ENCODE measurements at places on chromosomes 12 and 14. TPM values are rescaled to one million over a fixed set of nuclear protein-coding genes. Genes with fewer than 3 reads are reported as not detected.

GRCh38 chr14:53217316-53217994 lies 64.3 kb upstream of the DDHD1 start:
- H3K4me3 ChIP-seq, result peak overlapping the region; percentile 68
- no peaks in the 10 kb centered on the region for H3K36me3 ChIP-seq
- H3K27me3 ChIP-seq, result no peaks in the 10 kb centered on the region
- H3K27ac ChIP-seq, result peak overlapping the region; percentile 62
- H3K4me1 ChIP-seq, result peaks cover 6% of the 10 kb centered on the region

DNA sequence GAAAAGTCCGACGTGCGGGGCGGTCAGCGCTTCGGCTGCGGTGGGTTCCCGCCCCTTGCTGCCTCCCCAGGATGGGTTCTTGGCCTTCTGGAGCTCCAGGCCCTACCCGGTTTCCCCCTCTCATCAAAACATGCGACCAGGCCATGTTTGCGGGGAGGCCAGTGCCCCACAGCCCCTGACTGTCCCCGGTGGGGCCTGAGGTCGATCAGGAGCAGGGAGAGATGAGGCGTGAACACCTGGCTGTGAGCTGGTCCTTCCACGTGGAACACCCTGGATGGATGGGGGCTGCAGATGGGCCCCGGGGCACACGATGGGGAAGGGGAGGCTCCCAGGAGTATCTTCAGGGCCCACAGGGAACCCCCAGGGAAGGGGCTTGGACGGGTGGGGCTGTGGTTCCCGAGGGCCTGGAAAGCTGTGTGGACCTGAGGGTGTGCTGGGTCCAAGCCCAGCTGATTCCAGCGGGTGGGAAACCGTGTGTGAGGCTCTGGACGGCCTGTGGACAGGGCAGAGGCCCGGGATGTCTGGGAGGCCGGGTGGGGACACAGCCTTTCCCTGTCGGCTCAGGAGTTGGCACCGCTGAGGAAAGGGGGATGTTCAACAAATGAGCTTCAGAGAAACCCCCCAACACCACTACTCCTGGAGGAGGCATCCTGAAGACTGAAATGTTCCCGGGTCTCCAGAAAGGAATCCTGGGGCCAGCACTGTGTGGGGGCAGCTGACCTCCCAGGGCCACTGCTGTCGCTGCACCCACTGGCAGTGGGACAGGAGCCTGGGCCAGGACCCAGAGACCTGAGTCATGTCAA lies 187.0 kb upstream of the C14orf180 start:
- no peak for DNase-seq
- no peaks in the 10 kb centered on the region for H3K27me3 ChIP-seq
- no peak overlapping the region for H3K4me3 ChIP-seq
- peaks cover 10% of the 10 kb centered on the region for H3K4me1 ChIP-seq

TMEM132D gene
- not detected for total RNA-seq

OR2AP1 gene
- not detected for total RNA-seq

GRCh38 chr12:9039397-9039977 lies 50.1 kb downstream of the KLRG1 start:
- no peaks in the 10 kb centered on the region for H3K36me3 ChIP-seq
- H3K4me3 ChIP-seq, result no peak overlapping the region
- H3K4me1 ChIP-seq, result peaks cover 4% of the 10 kb centered on the region
- no peaks in the 10 kb centered on the region for H3K27me3 ChIP-seq
- H3K27ac ChIP-seq, result no peak overlapping the region

GRCh38 chr12:97257726-97258125 lies 204.9 kb upstream of the RMST start:
- H3K4me3 ChIP-seq, result no peak overlapping the region
- no peaks in the 10 kb centered on the region for H3K36me3 ChIP-seq
- no peaks in the 10 kb centered on the region for H3K4me1 ChIP-seq
- H3K27me3 ChIP-seq, result no peaks in the 10 kb centered on the region
- H3K27ac ChIP-seq, result no peak overlapping the region
- DNase-seq, result no peak

DNA sequence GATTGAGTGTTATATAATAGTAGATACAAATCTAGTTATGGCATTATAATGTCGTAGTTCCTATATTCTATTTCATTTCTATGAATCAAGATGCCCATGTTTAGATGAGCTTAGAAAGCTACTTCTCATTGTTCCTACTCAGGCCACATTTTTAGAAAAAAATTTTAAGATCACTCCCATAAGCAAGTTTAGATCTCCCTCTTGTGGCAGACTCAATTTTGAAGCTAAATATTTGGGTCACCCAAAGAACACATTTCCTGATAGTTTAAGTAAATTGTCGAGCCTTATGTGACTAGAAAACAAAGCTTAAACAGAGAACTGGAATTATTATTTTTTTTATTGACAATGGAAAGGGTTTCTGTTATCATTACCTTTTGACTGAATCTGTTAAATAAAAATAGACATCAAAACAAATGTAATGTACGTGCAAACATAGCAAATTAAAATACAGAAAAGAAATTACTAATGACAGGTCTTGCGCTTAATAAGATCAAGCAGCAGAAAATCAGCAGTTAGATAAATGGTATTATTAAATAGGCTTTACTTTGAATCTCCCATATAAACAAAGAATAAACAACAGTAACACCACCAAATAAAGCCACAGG lies 180.2 kb downstream of the ACSS3 start:
- H3K4me1 ChIP-seq, result no peaks in the 10 kb centered on the region
- no peak overlapping the region for H3K27ac ChIP-seq
- no peak for DNase-seq
- no peaks in the 10 kb centered on the region for H3K27me3 ChIP-seq
- H3K36me3 ChIP-seq, result no peaks in the 10 kb centered on the region

DNA sequence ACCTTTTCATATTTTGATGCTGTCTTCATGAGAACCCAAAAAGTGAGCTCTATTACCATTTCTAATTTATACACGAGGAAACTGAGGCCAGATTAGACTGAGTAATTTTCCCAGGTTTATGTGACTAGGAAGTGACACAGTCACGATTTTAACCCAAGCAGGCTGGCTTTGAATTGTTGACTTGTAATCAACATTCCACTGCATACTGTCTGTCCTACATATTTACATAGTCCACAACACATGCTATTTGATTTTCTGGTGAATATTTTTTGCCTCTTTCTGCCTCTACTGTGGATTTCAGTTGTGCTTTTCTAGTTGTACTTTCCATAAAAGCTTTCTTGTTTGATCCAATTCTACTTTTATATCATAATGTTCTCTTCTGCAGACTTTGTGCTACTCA lies 8.2 kb downstream of the TAS2R7 start:
- no peaks in the 10 kb centered on the region for H3K36me3 ChIP-seq
- no peak overlapping the region for H3K4me3 ChIP-seq
- no peak for DNase-seq
- no peaks in the 10 kb centered on the region for H3K4me1 ChIP-seq
- H3K27me3 ChIP-seq, result no peaks in the 10 kb centered on the region

CLEC12A gene
- total RNA-seq, result 1.5 TPM

GPR65 gene
- 2.5 TPM for total RNA-seq

GRCh38 chr14:89029961-89030694 lies 205.7 kb downstream of the TTC8 start:
- H3K27me3 ChIP-seq, result no peaks in the 10 kb centered on the region
- peak; percentile 84 for DNase-seq
- peaks cover 16% of the 10 kb centered on the region for H3K4me1 ChIP-seq
- no peak overlapping the region for H3K27ac ChIP-seq
- H3K4me3 ChIP-seq, result no peak overlapping the region

- peaks cover 7% of the 10 kb centered on the region for H3K4me1 ChIP-seq
- H3K27me3 ChIP-seq, result no peaks in the 10 kb centered on the region
- H3K36me3 ChIP-seq, result no peaks in the 10 kb centered on the region
Observed at GRCh38 chr12:75969768-75970167, 61.8 kb downstream of the PHLDA1 start.

C12orf50 gene
- not detected for total RNA-seq

KICS2 gene
- 8.8 TPM for total RNA-seq

DNA sequence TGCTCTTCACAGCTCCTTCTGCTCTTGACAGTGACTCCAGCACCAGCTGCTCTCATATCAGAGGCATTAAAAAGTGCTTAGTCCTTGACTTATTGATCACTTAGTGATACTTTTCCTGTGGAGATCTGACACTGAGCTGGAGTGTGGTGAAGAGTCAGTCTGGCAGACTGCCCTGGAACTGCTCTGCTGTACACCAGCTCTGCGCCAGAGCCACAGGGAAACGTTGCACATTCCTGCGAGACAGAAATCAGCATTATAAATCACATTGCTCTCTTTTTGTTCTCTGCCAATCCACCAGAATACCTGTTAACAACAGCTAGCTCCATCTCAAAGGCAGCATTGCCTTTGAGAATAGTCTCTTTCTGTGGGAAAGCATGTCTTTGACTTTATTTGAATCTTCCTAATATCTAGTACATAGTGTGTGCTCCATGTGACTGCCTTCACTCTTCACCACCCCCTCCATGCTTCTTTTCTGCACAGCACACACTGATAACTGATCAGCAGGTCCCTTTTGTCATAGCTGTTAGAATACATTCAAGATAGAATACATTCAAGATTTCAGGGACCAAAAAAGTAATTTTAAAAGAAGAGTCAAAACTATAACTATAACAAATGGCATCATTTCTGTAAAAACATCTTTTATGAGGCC lies 48.2 kb upstream of the VSX2 start:
- H3K4me3 ChIP-seq, result no peak overlapping the region
- H3K27ac ChIP-seq, result no peak overlapping the region
- H3K4me1 ChIP-seq, result no peaks in the 10 kb centered on the region
- peaks cover 8% of the 10 kb centered on the region for H3K36me3 ChIP-seq
- H3K27me3 ChIP-seq, result no peaks in the 10 kb centered on the region

CPNE6 gene
- 0.34 TPM for total RNA-seq

TAS2R50 gene
- 4.2 TPM for total RNA-seq

HOXC12 gene
- total RNA-seq, result not detected

MIP gene
- total RNA-seq, result not detected

DNA sequence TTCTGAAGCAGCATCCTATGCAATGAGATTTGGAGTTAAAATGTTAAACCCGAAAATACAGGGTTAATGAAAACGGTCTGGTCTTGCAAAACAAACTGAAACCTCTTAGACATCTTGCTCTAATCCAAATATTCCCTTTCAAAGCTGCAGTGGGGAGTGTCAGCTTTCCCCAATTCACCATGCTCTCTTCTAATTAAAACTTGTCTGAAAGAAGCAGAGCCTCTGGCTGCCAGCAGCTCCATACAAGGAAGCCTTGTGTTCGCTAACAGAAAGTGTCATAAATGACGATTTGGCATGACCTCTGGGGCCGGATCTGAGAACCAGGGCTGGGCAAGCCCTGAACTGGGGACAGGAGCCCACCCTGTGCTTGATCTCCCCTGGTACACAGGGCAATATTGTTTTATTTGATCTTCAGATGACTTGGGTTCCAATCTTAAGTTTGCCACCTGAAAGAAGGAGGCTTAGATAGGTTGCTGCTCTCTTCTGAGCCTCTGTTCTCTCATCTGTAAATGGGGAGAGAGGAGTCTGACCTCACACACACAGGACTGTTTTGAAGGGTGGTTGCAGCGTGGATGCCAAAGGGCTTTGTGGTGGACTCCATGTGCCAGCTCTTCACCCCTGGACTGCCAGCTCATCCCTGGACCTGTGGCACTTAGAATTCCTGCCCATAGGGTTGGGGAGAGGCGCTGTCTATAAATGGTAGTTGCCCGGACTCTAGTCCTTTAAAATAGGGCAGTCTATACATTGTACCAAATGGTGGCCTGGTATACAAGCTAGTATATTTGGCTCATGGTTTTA lies 7.8 kb downstream of the KMT5A start:
- H3K36me3 ChIP-seq, result peaks cover 46% of the 10 kb centered on the region
- no peak overlapping the region for H3K4me3 ChIP-seq
- no peaks in the 10 kb centered on the region for H3K27me3 ChIP-seq
- H3K27ac ChIP-seq, result peak overlapping the region; percentile 91

All from esophagus muscularis mucosa (tissue), 4 donors.